ENCODE measurements at places on chromosomes 6 and 20.
A peak's percentile ranks its signal among the peaks of the same experiment; 100 is the strongest.

DNA sequence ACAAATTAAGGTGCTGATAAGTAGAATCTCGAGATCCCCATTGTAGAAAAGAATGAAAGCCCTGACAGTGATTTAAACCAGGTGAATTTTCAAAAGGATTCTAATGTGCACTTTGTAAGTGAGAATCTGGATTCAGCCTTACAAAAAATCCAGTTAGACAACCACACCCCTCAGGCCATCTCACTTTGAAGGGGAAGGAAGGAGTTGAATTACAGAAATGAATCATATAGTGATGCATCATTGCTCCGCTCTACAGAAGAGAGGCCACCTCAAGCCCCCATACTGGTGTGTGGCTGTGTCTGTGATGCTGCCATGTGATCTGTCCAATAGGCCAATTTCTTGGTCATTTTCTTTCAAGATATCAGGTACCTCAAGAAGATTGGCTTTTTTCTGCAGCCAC lies 85.5 kb upstream of the NT5E start:
- DNase-seq, result no peak

DNA sequence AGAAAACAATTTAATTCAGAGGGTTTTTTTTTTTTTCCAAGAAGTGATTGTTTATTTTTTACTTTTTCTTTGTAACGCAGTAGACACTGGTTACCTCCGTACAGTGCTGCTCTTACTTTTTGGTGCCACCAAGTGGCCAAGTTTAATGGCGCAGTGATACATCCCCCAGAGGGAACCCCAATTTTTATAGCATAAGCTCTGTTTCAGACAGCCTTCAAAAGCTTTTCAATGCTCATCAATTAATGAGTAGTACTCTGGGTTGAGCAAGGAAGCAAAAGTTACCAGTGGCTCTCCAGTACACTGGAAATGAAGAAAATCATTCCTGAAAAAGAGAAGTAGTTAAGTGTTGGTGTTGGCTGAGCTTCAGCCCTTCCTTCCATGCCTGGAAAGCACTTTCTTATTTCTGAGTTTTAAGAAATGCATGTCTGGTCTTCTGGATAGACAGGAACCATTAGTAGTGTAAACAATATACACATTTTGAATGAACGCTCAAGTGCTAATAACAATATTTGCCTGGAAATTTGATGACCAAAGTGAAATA lies 129.1 kb upstream of the SMLR1 start:
- DNase-seq, result peak; percentile 82

DNA sequence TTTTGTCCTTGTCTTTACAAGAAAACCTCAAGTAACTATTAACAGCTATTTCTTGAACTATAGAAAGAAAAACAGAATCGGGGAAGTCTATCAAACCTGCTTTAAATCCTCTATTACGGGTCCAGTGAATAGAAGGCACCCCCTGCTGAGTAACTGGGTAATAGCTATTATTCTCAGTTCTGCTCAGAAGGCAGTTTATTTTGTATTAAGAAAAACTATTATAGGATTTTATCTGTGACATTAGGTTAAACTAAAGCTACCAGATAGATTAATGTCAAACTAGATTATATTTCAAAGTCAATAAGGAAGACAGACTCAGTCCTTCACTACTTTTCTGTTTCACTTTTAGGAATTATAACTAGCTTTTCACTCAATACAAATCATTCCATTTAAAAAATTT lies 93.7 kb downstream of the DST start:
- no peak for DNase-seq

GRCh38 chr20:33784225-33784624 lies 26.9 kb upstream of the CHMP4B start:
- DNase-seq, result no peak

DNA sequence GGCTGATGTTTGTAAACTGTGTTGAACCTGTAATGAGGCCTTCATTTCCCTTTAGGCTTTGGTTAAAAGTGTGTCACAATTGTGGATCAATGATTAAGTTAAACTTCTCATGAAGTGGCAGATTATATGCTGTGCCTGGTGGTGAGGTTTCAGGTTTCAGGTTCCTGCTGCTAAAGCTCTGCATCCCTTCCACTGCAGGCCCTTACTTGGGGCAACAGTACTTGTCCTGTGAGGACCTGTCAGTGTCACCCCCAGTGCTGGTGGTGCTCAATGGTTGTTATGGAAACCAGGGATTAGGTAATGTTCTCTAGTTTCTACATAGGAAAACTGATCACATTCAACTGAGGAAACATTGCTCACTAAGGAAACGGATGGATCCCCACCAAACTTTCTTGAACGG lies 18.5 kb downstream of the RPP21 start:
- no peak for DNase-seq

DNA sequence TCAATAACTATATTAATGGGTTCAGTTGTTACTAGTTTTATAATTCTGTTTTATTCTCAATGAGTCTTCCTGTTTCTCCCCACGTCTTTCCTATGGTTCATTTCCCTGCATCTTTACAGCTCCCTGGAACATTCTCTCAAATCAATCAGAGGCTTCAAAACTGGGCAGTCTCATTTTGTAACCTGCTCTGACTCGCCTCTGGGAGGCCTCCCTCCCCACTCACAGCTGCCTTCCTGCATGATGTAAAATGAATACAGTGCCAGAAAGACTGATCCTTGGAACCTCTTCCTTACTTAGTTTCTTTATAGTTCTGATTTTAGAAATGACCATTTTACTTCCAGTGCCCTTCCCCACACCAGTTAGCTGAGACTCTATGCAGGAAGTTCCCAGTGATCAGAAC lies 103.9 kb downstream of the ESR1 start:
- no peak for DNase-seq
